GOT3 (cell line): ENCODE measurements at places on chromosomes 2 and 18.

DNA sequence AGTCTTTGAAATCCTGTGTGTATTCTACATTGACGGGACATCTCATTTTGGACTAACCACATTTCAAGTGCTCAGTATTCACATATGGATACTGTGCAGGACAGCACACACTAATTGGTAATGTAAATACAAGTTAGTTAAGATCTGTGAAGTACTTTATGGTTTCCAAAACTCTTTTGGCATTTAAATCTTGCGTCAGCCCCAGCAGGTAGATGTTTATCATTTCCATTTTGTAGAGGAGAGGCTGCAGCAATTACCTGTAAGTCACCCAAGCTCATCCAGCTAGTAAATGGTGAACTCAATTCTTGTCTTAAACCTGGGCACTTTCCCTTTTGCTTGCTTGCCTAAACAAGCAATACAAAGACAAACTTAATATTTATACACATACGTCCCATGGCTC, 1.6 kb upstream of the NAGK start:
- no peak for DNase-seq

DNA sequence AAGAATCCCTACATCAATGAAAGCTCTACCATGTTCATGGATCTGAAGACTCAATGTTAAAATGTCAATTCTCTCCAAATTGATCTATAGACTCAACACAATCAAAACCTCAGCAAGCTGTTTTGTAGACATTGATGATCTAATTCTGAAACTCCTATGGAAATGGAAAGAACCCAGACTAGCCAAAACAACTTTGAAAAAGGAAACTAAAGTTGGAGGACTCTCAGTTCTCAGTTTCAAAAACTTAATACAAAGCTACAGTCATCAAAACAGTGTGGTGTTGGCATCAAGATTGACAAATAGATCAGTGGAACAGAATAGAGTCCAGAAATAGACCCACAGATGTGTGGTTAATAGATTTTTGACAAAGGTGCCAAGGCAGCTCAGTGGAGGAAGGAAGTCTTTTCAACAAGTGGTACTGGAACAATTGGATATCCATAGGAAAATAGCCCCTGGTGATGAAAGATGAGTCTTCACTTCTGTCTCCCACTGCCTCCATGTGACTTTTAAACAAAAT, 30.4 kb downstream of the LBH start:
- DNase-seq = no peak

- no peak for DNase-seq
These were observed 100.0 kb downstream of the MAP2 start for GRCh38 chr2:209523867-209524266.

DNA sequence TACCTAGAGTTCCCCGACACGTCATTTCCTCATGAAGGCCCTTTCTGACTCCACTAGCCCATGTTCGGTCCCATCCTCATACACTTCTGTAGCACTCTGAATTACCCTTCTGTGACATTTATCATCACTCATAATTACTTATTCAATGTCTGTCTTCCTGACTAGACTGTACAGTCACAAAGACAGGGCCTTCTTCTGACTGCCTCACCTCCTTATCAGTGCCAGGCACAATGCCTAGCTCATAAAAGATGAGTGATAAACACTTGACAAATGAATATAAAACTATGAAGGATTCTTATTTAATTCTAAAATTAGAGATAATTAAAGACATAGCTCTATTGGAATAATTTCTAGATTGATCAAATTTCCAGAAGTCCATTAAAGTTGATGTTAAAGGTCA, 1.4 kb upstream of the UBXN4 start:
- no peak for DNase-seq

DNA sequence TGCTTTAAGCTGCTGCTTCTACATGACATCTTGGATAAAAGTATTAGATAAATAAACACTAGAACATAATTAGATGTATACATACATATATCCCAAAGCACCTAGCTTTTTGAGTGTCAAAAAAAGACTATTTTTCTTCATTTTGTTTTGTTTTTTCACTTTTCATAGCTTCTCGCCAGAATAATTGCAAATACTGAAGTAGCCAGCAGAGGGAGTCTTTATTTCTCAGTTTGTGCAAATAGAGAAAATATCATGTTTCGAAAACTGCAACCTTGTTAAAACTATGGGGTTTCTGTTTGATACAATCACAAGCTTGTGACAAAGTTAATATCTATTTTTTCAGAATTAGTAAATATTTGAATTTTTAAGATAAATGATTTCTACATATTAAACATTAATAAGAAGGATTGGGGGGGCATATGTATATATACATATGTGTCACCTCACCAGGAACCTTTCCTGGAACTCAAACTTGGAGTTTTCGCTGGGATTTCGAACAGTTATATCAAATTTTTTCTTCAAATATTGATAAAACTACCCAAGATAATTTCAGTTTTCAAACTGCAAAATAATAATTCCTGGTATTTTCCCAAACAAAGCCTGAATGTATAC, 61.0 kb downstream of the GRB14 start:
- no peak for DNase-seq

- no peak for DNase-seq
These were observed 108.7 kb downstream of the XRCC5 start for GRCh38 chr2:216217904-216218260.

- DNase-seq = peak; percentile 34
These were observed 59.2 kb upstream of the IGFBP2 start for GRCh38 chr2:216574046-216574445.

DNA sequence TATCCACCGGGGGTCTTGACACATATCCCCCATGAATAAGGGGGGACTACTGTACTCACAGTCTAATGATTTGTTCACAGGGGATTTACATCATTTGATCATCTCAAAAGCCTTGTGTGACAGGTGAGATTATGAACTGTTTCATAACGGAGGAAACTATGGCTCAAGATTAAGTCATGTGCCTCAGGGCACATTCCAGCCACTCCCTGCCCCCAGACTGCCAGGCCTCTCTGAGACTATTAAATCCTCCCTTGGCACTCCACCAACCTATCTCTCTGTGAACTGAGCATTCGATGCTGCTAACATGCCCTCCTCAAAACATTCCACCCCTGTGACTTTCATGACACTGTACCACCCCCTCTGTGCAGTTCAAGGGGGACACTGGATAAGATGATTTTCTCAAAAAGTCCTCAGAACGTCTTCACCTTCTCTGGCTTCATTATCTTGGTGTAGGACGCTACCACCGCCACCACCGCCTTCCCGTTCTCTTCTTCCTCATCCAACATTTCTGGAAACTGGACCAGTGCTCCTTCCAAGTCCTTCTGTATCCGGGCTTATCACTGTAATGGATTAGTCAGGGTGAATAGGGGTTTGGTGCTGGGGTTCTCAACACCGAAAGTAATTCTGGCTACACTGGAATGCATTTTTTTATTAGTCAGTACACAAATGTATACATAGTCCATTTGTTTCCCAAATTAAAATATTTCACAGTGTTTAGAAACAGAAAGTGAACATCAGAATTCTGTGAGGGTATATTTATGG, 169.6 kb downstream of the KCNS3 start:
- no peak for DNase-seq

- no peak for DNase-seq
These were observed 286.8 kb downstream of the MYCN start for GRCh38 chr2:16226943-16227664.

GRCh38 chr2:62306751-62307468, 111.0 kb downstream of the B3GNT2 start:
- no peak for DNase-seq

DNA sequence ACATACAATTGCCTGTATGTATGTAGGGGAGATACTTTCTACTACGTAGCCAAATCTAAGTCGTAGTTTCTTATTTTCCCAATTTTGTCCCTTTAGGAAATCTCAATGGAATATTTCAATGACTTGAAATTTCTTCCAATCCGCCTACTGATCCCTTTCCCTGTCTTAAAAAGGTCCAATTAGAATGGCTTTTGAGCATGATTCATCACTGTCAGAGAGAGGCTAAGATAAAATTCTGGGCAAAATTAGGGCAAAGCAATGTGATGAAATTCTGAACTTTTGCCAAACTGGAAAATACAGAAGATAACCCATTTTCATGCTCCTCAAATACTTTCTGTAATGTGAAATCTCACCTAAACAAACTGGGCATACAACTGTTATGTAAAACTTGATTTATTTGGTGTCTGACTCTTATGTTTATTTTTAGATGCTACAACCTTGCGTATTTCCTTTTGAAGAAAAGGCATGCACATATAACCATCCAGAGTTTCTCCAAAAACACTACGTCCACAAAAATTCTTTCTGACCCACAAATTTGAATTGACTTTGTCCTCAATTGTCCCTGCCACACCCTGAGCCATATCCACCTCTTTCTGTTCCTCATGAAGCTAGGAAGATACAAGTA, 147.1 kb downstream of the IKZF2 start:
- no peak for DNase-seq

DNA sequence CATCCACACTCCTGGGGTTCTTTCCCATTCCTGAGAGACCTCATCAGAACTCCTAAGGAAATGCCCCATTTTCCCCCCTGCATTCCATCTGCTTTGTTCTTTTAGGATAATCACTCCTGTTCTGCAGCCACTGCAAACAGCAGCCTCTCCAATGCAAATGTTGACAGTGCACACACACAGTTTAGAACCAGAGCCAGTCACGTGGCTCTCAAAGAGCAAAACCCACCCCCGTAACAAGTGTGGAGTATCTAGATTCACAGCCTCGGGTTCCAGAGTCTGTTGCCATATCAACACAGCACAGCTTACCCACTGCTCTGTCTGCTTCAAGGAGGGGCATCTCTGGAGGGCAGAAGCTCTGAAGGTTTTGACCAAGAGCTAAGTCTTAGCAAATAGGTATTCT, 180.0 kb downstream of the NAPG start:
- no peak for DNase-seq

GRCh38 chr2:134445985-134446382, 192.1 kb downstream of the MGAT5 start:
- DNase-seq = no peak

DNA sequence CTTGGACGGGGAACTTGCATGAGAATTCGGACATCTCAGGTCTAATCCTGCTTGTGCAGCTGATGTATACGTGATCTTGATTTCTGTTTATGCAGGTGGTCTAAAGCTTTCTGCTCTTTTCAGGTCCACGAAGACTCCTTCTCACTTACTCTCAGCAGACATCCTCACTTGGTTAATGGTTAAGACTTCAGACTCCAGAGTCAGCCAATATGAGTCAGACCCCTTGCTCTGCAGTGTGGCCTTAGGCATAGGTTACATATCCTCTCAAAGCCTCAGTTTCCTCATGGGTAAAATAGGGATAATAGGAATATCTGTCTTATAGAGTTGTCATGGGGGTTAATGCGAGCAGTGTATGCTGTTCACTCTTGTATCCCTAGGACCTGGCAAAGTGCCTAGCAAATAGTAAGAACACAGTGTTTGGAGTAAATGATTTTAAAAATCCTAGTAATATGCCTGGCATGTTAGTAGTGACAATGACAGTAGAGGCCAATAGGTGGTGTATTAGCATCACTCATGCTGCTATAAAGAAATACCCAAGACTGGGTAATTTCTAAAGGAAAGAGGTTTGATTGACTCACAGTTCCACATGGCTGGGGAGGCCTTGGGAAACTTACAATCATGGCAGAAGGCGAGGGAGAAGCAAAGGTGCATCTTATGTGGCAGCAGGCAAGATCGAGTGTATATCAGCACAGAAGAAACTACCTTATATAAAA, 42.3 kb downstream of the XRCC5 start:
- DNase-seq = no peak

DNA sequence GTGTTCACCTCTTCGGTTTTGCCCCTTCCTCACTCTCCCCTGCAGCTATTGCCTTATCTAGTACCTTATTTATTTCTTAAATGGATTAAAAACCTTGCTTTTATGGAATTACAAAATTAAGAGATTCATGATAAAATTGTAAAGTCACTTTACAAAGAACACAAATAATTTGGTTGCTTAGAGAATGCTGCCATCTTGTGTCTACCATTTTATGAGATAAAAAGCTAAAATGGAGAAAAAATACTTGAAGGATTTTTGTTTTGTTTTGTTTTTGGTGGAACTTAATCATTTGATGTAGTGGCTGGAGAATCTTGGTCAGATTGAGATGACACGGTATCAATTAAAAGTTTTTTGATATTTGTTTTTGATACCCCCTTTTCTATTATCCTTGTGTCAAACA, 69.6 kb downstream of the R3HDM1 start:
- no peak for DNase-seq

DNA sequence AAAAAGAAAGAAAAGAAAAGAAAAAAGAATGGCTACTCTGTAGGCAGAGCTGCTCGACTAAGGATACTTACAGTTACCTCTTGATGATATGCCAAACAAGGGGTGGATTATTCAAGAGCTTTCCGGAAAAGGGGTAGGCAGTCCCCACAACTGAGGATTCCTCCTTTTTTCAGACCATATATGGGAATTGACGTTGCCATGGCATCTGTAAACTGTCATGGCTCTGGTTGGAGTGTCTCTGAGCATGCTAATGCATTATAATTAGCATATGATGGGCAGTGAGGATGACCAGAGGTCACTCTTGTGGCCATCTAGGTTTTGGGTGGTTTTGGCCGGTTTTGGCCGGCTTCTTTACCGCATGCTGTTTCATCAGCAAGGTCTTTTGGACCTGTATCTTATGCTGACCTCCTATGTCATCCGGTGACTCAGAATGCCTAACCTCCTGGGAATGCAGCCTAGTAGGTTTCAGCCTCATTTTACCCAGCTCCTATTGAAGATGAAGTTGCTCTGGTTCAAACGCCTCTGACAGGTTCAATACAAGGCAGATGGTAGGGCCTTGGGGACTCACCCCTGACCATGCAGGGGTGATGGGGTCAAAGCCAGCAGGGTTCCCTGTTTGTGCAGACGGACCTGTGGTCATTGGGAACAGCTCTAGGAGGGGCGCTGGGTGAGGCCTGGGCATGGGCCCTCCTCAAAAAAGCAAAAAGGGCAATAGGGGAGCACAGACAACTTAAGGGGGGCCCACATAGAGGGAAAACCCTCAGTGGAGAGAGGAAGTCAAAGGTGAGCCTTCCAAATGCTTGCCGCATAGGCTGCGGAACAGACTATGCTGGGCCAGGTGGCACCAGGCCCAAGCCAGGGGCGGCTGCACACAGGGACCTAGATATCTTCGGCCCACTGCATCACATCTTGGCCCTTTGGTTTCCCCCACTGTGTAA, 251.2 kb upstream of the RAB6C start:
- DNase-seq = no peak

DNA sequence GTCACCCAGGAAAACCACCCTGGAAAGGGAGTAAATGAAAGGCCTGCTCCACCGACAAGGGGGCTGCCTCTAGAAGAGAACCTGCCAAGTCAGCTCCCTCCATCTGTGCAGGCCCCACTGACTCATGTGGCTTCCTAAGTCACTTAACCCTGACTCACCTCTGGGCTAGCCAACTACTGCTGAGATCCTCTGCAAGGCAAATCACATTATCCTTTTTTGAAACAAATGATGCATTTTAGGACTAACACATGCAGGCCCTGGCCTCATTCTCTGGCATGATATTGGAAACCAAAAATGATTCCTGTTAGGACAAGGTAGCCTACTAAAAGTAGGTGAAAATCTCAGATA, 474.6 kb downstream of the EPHA4 start:
- DNase-seq = no peak
